ENCODE measurements at places on chromosomes 11 and 22.

- DNase-seq, result no peak
These were observed 1165.1 kb downstream of the LRRC4C start for GRCh38 chr11:40294349-40294735.

GRCh38 chr11:59776210-59777066 lies 21.3 kb downstream of the STX3 start:
- no peak for DNase-seq

DNA sequence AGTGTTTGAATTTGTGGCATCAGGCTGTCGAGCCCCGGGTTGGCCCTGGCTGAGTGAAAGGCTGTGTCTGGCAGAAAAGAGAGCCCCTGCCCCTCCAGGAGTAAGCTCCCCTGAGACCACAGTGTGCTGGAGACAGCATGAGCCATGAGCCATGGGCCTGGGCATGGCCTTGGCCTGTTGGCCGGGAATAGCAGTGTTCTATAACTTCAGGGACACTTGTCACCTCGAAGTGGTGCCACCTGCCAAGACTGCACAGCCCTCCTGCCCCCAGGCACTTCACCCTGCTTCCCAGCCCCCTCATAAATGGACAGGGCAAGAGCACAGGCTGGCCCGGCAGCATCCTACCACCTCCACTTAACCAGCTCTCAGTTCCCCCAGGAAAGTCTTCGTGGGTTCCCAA lies 20.7 kb upstream of the SUSD2 start:
- DNase-seq, result no peak

GRCh38 chr22:40817737-40818136 lies 1.4 kb downstream of the SLC25A17 start:
- no peak for DNase-seq

All from CD4-positive, alpha-beta T cell treated with Interleukin-4 for 1 hour (primary cell).